Activated T-helper 1 cell treated with anti-CD3 and anti-CD28 coated beads, Interleukin-12 subunit alpha, Interleukin-12 subunit beta, Interleukin-2, Interleukin-4 antibody, amounts not matched to agents 30 ng/mL and 10 ng/mL and 1 ng/mL, durations not matched to agents 14 hours and 24 hours and 36 hours (primary cell): ENCODE measurements at places on chromosomes 2 and 18. TPM values are rescaled to one million over a fixed set of nuclear protein-coding genes. Genes with fewer than 3 reads are reported as not detected.

The PDCD1 gene
- total RNA-seq, result 67.8 and 69.1 TPM in 2 replicates

The PROKR1 gene
- not detected in 2 replicates for total RNA-seq

The C18orf32 gene
- 28.7 and 31.2 TPM in 2 replicates for total RNA-seq

GRCh38 chr2:172643142-172643541, 87.3 kb downstream of the PDK1 start:
- H3K36me3 ChIP-seq, result no peaks in the 10 kb centered on the region
- no peaks in the 10 kb centered on the region for H3K27me3 ChIP-seq
- no peak overlapping the region for H3K27ac ChIP-seq

GRCh38 chr2:199850718-199851500, at the start of gene FTCDNL1:
Gene FTCDNL1 (minus strand): TSS chr2:199851192. CDS start chr2:199848962, 2,230 bp downstream.
- H3K4me3 ChIP-seq, result peak within 1 kb of the TSS; percentile 94
- peaks cover 15% of the 10 kb centered on the region for H3K27me3 ChIP-seq
- H3K27ac ChIP-seq, result peak within 1 kb of the TSS; percentile 86
- peaks cover 6% of the 10 kb centered on the region for H3K4me1 ChIP-seq

DNA sequence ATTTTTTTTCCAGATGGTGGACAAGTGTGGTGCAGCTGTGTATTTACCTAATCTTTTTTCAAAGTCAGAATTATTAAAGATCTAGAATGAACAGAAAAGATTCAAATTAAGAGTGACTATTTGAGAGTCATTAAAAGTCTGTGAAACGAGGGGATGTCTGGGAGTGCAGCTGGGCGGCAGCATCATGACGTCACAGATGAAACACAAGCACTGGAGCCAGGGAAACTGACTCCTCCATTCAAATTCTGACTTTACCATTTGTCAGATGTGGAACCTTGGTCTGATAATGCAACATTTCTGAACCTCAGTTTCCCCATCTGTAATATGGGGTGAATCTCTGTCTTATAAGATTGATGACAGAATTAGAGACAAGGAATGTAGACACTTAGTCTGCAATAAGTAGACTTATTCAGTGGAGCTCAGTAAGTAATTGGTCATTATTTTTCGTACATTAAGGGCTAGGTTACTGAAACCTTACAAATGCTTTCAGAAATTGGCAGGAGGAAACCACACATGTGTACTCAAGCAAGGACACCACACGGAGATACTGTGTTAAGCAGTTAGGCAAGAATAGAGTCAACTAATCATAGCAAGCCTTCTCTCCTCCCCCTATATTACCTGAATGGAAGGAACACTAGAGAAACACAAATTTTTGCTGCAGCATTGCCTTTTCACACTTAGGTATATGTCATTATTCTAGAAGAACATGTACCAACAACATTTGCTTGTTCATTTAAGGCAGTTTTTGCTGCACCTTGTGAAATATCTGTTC, 27.8 kb upstream of the CXXC1 start:
- peaks cover 20% of the 10 kb centered on the region for H3K27me3 ChIP-seq
- H3K36me3 ChIP-seq, result no peaks in the 10 kb centered on the region
- peaks cover 8% of the 10 kb centered on the region for H3K4me1 ChIP-seq
- H3K4me3 ChIP-seq, result no peak overlapping the region
- no peak for DNase-seq

DNA sequence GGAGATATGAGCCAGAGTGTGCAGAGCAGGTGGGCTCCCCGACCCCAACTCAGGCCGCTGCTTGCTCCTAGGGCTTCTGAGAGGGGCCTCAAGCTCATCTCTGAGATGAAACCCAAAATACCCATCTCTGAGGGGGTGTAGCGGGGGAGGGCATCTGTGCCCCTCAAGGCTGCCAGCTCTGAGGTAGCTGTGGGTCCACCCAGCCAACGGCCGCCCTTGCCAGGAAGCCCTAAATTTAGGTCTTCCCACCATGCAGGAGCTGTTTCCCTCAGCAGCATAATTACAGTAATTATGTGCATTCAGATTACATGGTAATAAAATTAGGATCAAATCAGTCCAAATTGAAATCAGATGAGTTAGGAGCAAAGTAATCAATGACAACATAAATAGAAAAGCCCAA, 97.8 kb upstream of the MCFD2 start:
- no peak overlapping the region for H3K4me3 ChIP-seq
- H3K4me1 ChIP-seq, result no peaks in the 10 kb centered on the region
- H3K27me3 ChIP-seq, result no peaks in the 10 kb centered on the region
- no peak overlapping the region for H3K27ac ChIP-seq

DNA sequence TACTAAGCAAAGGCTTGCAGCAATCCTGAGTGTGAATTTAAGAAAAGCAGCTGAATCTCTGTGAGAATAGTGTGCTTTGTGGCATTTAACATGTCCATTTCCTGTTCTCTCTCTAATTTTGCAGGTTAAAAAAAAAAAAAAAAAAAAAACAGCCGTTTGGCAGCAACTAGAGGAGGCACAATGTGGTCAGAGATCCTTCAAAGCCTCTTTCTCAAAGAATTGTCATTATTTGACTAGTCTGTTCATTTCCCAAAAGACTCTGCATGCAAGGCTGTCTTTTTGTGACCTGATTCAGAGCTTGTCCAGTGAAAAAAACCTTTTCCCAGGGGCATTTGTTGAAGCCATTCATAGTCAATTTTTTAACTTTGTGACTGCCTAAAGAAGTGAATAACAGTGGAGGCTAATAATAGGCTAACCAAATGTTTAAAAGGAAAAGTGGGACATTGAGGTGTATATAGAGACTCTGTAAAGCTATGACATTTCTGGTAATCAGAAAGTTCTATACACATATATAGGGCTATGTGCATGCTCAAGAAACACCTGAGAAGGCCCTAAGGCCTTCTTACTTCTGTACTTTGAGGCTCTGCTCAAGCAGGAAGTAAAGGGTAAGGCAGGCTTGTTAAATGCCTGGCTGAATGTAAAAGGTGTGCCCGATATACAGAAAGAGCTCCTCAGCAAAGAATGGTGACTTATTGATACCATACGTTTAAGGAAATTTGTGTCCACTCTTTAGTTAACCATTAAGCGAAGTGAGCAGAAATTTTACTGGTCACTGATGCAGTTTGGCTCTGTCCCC, 289.6 kb upstream of the RAB6C start:
- H3K27me3 ChIP-seq, result peaks cover 3% of the 10 kb centered on the region
- no peak overlapping the region for H3K27ac ChIP-seq
- DNase-seq, result no peak
- no peaks in the 10 kb centered on the region for H3K4me1 ChIP-seq
- no peaks in the 10 kb centered on the region for H3K36me3 ChIP-seq

DNA sequence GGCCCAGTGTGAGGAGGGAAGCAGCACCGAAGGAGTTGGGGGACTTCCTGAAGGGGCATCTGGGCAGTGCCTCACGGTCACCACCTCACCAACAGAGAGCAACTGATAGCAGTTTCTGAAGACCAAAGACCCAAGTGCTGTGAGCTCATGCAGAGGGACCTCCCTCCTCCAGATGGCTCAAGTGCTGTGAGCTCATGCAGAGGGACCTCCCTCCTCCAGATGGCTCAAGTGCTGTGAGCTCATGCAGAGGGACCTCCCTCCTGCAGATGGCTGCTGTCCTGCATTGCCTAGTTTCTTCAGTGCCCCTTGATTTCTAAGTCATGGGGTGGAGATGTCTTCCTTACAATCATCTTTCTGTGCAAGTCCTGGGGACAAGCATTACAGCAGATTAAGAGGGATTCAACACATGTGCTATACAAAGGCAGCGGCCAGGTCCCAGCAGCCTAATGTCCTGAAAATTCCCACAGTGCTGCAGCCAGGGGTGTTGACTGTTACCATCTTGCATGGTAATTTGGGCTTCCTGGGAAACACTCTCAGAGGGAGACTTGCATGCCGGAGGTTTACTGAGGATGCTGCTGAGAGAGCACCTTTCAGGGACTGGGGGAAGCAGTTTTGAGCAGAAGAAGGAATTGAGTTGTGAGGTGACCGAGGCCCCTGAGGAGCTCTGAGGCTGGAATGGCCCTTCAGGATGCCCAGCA, 409.3 kb downstream of the GALR1 start:
- DNase-seq, result no peak
- H3K4me1 ChIP-seq, result no peaks in the 10 kb centered on the region
- H3K27me3 ChIP-seq, result peaks cover 7% of the 10 kb centered on the region
- H3K27ac ChIP-seq, result no peak overlapping the region
- H3K4me3 ChIP-seq, result no peak overlapping the region

DNA sequence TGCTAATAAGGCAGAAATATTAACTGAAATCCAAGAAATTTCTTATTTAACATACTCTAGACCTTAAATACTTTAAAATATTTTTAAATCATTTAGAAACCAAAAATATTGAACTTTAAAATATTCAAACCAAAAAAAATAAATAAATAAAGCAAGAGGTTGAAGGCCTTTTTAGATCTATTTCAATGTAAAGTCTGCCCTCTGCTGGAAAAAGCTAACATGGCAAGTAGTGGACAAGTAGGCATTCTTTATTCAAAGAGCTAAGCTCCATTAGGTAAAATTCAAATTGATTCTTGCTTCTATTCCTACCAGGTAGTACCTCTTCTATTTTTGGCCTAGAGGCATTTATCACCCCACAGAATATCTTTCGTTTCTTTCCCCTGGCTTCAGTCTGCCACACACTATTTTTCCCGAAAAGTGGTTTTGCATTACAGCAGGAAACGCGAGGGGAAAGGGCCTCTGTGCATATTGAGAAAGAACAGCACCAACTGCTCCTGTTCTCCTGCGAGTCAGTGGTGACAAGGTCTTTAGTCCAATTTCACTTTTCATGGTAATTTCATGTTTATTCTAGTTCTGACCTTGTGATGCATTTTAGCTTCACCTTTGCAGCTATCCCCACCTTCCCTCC, 20.4 kb downstream of the IFIH1 start:
- no peak overlapping the region for H3K4me3 ChIP-seq
- H3K36me3 ChIP-seq, result peaks cover 4% of the 10 kb centered on the region
- H3K4me1 ChIP-seq, result peaks cover 5% of the 10 kb centered on the region
- no peak overlapping the region for H3K27ac ChIP-seq
- H3K27me3 ChIP-seq, result no peaks in the 10 kb centered on the region

The TMEM163 gene
- total RNA-seq, result 0.12 and 0.21 TPM in 2 replicates

DNA sequence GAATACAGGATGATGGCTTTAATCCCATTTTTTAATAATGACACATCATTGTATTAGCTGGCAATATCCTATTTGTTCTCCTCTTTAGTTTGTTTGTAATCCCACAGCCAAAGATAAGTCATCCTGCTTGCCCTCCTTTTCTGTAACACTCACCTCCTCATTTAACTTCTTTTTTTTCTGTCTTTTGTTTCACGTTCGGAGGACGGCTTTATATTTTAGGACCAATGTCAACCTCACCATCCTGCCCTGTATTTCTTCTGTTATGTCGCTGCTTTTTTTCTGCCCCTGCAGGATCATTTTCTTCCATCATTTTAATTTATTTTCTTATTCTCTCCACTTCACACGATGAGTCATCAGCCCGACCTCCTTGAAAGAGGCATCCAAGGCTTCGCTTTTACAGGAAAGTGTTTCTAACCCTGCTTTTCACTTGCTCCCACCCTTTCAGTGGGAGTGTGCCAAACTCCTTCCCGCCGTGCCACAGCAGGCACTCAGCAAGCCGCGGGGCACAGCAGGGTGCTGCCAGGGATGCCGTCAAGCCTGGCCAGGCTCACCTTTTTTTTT, 11.4 kb downstream of the RAB31 start:
- H3K4me1 ChIP-seq, result no peaks in the 10 kb centered on the region
- H3K27me3 ChIP-seq, result peaks cover 32% of the 10 kb centered on the region
- no peaks in the 10 kb centered on the region for H3K36me3 ChIP-seq
- no peak for DNase-seq
- no peak overlapping the region for H3K27ac ChIP-seq
